NCI-H460 (cell line): ENCODE measurements at places on chromosomes 5 and 9. TPM values are rescaled to one million over a fixed set of nuclear protein-coding genes. Genes with fewer than 3 reads are reported as not detected.
A peak's percentile ranks its signal among the peaks of the same experiment; 100 is the strongest.

DNA sequence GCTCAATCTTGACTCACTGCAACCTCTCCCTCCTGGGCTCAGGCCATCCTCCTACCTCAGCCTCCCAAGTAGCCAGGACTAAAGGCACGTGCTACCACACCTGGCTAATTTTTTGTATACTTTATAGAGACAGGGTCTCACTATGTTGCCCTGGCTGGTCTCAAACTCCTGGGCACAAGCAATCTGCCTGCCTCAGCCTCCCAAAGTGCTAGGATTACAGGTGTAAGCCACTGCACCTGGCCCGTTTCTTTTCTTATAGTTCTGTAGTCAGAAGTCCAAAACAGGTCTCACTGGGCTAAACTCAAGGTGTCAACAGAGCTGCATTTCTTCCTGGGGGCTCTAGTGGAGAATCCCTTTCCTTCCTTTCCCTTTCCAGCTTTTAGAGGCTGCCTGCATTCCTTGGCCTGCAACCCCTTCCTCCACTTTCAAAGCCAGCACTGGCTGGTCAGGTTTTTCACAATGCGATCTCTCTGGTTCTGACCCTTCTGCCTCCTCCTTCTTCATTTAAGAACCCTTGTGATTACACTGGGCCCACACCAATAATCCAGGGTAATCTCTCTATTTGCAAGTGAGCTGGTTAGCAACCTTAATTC is 16.3 kb downstream of the IRF1 start:
- DNase-seq, result no peak

- no peak for DNase-seq
These were observed 18.9 kb upstream of the NPR3 start for GRCh38 chr5:32692036-32692746.

- no peak for DNase-seq
These were observed 182.5 kb downstream of the MED10 start for GRCh38 chr5:6195711-6196358.

DNA sequence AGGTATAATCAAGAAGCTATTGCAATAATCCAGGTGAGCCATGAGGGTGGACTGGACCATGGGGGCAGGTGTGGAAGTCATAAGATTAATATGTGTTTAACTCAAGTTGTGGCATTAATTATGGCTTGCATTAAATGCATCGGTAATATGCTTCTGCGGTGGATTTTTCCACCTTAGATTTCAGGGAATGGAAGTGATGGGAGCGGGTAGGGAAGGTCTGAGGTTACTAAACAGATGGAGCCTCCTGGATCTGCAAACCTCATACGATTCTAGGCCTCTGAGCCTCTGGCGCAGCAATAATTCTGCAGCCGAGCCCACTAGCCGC is 286 bp upstream of the ZNF483 start:
- DNase-seq, result no peak

- no peak for DNase-seq
These were observed 9.3 kb upstream of the TGFBR1 start for GRCh38 chr9:99095565-99095964.

DNA sequence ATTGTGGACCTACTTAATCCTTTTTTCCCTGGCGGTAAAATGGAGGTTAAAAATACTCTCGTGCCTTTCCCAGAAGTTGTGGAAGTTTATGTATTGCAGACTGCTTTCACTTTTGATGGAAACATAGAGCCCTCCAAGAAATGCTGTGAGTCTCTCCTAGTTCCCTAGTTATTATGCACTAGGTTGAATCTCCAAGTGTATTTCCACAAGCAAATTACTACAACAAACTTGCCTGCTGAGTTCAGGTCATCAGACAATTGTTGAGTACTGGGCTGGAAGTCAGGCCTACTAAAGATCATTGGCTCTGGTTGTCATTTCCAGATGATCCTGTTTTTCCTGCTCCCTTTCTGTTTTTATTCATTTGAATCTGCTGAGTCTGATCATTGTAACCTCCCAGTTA is 104.1 kb downstream of the CD180 start:
- no peak for DNase-seq

GRCh38 chr5:11803436-11803835 is 100.8 kb downstream of the CTNND2 start:
- no peak for DNase-seq

DNA sequence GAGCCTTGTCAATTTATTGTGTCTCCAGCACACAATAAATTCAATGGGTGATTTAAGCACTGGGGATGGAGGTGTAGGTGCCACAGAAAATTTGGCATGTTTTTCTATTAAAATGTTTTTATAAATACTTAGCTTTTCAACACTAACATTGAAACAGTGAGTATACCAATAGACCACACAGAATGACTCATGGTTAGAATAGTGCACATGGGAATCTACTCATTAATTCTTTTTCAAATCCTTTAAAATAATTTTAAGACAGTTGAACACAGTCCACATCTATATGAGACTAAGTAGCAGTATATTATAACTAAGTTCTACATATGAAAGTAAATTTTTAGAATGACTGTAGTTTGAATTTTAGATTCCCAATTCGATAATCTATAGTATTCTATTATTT is 67.1 kb downstream of the LNPEP start:
- no peak for DNase-seq

DNA sequence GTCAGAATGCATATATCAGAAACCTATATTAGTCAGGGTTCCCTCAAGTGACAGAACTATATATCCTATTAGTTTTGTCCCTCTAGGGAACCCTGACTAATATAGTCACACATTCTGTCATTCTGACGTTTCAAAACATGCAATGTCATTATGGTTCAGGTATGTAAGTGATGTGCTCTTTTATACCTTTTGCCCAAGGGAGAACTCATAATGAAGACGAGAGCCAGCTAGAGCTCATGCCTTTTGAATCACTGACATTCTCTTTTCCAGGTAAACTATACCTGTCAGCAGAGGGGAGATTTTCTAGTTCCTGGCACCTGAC is 576.7 kb downstream of the LRRC70 start:
- no peak for DNase-seq

GRCh38 chr9:114258866-114259797 is 63.8 kb upstream of the ORM1 start:
- DNase-seq, result no peak

DNA sequence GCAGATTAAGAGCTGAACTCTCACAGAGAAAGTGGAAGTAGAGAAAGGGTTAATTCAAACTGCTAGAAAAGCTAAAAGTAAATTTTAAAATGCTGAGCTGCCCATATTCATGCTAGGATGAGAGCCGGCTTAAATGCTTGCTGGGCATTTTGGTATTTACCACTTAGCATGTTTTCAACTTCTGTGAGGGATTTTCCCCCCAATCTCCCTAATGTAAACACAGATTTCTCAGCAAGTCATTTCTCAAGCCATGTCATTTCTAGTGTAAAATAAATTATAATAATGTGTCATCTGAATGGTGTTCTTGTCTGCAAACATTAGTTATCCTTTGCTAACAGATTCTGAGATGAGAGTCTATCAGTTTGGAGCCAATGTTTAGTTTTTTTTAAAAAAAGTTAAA is 22.3 kb downstream of the RPS23 start:
- DNase-seq, result no peak

GRCh38 chr5:17219006-17219422 is 1.6 kb downstream of the BASP1 start:
- DNase-seq, result peak; percentile 39

DNA sequence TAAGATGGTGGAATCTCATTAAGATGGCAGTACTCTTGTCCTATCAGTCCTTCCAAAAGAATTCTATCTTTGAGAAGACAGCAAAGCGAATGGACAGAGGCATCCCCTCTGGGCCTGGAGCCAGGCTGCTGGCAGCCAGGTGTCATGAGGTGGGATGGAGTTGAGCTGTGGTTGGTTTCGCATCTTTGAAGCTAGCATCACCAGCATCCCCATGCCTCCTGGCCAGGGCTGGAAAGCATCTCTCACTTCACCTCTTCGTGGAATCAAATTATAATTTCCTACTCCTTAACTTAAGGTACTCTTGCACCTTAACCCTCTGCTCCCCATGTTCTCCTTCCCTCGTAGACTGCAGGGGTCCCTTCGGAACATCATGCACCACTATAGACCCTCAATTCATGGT is 248.3 kb downstream of the GADD45G start:
- DNase-seq, result no peak

DNA sequence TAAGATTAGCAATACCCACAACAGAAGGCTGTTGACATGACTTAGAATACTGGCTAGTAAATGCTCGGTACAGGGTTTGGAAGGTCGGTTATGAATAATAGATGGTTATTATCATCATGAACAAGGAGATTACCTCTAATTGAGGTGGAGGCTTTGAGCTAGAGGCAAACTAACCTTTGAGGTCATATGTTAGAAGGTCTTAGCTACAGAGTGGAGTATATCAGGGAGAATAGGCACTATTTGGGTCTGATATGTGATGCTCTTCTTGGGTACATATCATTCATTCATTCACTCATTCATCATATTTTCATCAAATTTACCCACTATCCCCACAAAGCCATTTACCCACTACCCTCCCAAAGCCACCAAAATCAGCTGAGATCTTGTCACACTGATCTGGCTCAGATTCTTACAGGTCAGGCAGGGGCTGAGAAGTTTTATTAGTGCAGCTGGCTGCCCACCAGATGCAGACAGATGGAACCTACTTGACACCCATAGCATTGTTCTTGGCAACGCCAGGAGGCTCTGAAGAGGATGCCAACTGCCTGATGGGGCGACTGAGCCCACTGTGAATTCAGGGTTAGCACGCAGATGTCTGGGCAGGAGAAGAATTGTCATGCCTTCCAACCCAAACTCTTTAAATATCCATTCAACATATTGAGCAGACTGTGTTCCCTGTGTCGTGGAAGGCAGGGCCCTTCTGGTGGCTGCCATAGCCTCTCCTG is 90.2 kb upstream of the SH3PXD2B start:
- DNase-seq, result no peak

DNA sequence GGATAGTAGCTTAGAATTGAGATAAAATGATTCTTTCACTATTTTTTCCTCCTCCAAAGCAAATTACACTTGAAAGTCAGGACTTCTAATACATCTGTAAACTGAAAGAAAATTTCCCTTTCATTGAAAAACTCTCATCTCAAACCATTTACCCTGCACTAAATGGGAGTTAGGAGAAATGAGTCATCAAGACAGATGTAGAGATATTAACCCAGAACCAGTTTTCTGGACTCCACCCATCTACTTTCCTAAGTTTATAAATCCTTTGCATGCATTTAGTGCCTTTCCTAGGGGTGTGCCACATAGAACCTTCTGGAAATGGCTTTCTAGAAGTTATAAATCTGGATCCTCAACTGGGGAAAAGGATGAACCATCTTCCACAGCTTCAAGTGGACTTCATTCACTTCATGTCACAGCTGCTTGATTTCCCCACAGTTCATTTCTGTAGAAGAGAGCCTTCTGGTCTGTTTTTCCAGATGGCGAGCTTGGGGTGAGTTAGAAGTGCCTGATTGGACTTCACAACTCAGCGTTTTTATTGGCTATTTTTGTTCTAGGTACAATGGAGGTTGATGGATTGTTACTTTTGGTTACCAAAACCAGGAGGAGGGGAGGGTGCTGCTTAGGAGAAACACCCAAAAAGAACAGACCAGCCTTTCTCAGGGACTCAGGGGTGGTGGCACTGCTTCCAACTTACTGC is 72.5 kb upstream of the GPR151 start:
- DNase-seq, result no peak

DNA sequence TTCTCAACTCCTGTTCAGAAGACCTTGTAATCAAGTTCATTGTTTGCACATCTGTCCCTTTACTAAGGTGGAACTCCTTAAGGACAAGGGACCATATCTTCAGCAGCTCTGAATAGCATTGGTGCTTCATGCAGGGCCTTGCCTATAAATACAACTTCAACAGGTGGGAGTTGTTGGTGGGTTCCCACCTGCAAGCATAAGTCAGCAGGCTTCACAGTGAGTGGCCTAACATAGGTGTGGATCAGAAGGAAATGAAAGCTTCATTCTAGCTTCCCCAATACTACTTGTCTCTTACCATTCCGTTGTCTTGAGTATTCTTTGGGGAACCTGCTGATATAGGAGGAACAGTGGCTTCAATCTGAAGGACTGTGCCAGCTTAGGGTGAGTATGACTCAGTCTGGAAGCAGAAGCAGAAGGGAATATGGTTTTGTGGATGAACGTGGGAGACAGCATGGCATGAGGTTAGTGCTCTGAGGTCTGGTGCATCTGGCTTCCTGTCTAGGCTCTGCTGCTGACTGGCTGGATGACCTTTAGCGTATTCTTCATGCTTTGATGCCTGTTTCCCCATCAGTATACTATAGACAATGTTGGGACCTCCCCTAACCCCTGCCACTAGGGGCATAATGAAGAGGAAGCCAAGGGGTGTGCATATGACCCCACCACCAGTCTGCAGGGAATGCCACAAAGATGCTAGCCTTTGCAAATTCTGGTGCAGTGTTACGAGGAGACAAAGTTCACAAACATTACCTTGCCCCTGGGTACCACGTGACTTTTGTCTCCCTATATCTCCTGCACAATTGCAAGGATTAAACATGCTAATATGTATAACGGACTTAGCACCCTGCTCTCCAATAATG is 192.3 kb downstream of the PALM2AKAP2 start:
- DNase-seq, result no peak

DNA sequence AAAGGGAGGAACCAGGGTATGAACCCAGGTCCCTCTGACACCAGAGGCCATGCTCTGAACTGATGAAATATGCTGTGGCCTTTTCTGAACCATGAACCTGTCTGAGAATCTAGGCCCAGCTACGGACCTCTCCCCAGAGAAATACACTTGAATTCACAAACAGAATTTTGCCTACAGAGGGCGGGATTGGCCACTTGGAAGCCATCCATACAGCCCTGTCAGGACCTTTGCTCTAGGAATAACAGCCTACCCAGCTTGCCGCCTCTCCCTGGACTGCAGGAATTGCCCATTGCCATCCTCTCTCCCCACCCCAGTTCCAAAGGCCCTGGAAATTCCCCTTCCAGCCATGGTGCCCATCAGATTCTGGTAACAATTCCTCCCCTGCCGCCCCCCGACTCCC is 26.6 kb downstream of the MORN5 start:
- DNase-seq, result no peak

DNA sequence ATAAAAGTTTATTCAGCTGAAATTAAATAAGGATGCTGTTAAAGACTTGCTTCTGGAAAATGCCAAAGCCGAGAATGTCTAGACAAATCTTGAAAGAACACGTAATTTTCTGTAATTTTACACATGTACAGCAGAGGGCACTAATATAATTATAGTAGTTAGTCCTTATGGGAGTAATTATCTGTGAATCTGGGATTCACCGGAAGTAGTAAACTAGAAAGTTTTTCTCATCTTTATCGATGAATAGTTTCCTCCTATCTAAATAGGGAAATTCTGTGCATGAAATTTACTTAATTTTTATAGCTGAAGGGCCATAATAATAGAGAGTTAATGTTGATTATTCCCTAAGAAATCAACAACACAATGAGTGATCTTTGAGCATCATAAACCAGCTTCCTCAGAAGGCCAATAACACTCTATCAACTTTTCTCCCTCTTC is 18.4 kb upstream of the CNTLN start:
- peak; percentile 27 for DNase-seq

The TRIO gene
- 96.0 and 106 TPM in 2 replicates for total RNA-seq

The BAAT gene
- 0.10 and 0.14 TPM in 2 replicates for total RNA-seq

The IRX4 gene
- 0.20 and 0.79 TPM in 2 replicates for total RNA-seq

The PCDHA8 gene
- 0.05 TPM in 1 of 2 replicates, not detected in the other for total RNA-seq

The C9orf50 gene
- total RNA-seq, result 0.20 TPM in 1 of 2 replicates, not detected in the other

The CD180 gene
- total RNA-seq, result not detected in 2 replicates

The RUSC2 gene
- 10.1 and 10.9 TPM in 2 replicates for total RNA-seq

The KCNN2 gene
- 0.23 TPM in 1 of 2 replicates, not detected in the other for total RNA-seq

The SH3TC2 gene
- 1.5 and 1.8 TPM in 2 replicates for total RNA-seq

The DOK3 gene
- 0.61 and 1.2 TPM in 2 replicates for total RNA-seq
